ENCODE measurements at places on chromosomes 12 and 14. TPM values are rescaled to one million over a fixed set of nuclear protein-coding genes. Genes with fewer than 3 reads are reported as not detected.

The NPAS3 gene
- 0.78 TPM for total RNA-seq

The BCL2L2 gene
- 73.2 TPM for total RNA-seq

The AMDHD1 gene
- total RNA-seq: 4.4 TPM

The MYBPC1 gene
- 0.66 TPM for total RNA-seq

The RASSF9 gene
- 1.3 TPM for total RNA-seq

The KIF26A gene
- 14.8 TPM for total RNA-seq

The KRT72 gene
- not detected for total RNA-seq

The TSPAN19 gene
- not detected for total RNA-seq

The NDUFB1 gene
- total RNA-seq: 186 TPM

- no peak for DNase-seq
Measured at GRCh38 chr12:26255893-26256645, 60.7 kb downstream of the SSPN start.

DNA sequence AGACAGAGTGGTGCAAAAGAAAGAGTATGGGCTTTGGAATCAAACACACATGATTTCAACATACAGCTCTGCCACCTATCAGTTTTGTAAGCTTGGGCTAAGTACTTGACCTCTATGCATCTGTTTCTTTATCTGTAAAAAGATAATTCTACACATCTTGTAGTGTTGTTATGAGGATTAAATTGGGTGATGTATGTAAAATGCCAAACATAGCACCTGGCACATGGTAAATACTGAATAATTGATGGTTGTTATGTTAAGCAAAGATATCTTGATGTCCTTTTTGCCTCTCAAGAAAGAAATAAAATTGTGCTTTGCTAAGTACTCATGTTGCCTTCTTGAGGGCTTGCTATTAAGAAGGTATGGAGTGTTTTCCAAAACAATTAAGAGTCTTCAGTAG is 2.3 kb upstream of the CSRP2 start:
- DNase-seq: no peak

DNA sequence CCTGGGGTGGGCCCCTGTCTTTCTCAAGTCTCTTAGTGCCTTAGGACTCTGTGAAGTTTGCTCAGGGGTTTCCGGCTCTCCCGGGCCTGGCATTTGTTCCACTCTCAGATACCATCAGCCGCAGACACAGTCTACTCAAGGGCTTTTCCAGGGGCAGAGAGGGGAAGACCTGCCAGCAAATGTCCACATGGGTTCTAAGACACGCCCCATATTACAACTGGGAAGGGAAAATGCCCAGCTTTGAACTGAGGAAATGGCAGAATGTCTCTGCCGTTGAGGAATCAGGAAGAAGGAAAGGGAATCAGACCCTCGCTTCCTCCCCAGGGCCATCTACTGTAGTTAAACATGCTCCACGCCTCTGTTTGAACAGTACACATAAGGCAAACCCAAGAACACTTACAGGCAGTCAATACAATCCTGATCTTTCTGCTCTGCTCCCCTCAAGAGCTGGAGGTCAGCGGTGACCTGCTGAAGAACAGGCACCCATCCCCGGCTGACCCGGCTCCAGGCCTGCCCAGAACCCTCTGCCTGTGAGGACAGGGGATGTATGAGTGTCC is 7.9 kb downstream of the CCDC85C start:
- peak; percentile 84 for DNase-seq

DNA sequence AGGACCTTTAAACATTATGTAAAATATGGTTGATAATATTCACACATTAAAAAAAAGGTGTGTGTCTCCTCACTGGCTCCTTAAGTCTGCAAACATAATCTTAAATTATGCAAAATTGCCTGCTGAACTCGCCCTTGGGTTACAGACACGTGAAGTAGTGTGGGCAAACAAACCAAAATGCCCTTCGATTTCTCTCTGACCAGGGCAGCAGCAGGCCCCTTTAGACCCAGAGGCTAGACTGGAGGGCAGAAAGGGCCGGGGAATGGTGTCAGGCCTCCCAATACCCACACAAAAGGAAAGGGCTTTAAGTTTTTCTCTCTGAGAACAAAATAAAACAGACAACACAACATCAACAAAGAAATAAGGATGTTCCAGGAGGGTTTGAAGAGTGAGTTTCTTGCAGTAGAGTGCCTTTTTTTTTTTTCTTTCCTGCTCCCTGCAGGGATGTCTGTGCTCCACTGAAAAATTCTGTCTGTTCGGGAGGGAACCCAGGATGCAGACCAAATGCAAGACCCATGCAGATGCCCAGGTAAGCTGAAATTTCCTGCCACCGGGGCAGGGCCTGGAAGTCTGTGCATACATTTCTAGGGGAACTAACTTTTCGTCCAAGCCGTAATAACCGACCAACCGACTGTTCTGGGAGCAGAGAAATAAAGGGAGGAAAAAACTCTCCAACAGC is 1.7 kb downstream of the TBX3 start:
- DNase-seq: no peak

DNA sequence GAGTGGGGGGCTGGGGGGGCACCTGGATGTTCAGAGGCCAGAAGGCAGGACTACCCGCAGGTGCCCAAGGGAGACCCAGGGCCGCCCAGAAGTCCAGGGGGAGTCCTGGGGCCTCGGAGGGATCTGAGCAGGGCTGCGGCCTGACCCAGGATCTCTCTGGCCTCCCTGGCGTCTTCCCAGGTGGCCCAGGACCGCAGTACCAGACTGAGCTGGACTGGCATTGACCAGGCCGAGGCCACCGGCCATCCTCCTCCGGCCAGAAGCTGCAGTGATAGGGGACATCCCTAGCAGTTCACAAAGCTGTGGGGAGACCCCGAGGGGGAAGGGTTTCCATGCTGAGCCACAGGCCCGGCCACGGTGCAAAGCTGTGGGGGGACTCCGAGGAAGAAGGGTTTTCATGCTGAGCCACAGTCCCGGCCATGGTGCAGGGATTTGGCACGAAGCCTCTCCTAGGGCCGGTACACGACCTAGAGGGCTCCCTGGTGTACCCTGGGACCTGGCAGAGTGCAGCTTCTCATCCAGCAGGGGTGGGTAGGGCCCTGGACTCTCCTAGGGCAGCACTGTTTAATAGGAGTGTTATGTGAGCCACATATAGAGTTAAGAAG is 24.4 kb downstream of the FBRSL1 start:
- DNase-seq: peak; percentile 80

DNA sequence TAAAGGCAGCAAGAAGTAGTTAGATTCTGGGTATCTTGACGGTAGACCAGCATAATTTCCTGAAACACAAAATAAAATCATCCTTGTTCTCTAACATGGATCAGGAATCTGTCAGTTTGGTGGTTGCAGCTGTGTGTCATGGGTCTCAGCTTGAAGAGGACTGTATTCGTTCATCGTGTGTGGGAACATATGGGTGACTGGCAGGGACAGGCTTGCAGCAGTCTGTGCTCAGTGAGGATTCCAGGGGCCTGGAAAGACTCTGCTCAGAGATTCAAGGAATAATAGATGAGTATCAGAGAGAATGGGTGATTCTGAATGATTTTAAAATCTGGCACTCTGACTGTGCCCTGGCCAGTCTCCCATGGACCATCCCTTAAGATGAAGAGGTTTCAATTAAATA is 421.6 kb downstream of the APAF1 start:
- no peak for DNase-seq

GRCh38 chr12:60100852-60101251 is 505.0 kb downstream of the SLC16A7 start:
- no peak for DNase-seq

DNA sequence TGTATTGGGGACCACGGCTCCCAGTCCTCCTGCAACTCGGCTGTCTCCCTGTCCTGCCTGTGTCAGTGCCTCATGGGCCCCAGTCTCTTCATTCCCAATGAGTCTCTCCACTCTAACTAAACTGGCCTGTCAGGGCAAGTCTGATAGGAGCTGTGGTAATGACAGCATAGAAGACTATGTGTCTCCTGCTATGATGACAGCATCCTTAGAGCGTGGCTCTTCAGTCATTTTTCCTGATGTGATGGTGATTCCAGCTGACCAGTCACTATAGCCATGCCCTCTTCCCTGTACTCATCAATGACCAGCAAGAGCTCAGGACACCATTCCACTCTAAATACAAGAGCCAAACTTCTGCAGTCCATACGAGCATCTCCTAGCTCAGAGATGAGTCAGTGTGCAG is 339.8 kb downstream of the PCNX1 start:
- no peak for DNase-seq

- no peak for DNase-seq
Measured at GRCh38 chr14:28879573-28879996, 113.0 kb downstream of the FOXG1 start.

DNA sequence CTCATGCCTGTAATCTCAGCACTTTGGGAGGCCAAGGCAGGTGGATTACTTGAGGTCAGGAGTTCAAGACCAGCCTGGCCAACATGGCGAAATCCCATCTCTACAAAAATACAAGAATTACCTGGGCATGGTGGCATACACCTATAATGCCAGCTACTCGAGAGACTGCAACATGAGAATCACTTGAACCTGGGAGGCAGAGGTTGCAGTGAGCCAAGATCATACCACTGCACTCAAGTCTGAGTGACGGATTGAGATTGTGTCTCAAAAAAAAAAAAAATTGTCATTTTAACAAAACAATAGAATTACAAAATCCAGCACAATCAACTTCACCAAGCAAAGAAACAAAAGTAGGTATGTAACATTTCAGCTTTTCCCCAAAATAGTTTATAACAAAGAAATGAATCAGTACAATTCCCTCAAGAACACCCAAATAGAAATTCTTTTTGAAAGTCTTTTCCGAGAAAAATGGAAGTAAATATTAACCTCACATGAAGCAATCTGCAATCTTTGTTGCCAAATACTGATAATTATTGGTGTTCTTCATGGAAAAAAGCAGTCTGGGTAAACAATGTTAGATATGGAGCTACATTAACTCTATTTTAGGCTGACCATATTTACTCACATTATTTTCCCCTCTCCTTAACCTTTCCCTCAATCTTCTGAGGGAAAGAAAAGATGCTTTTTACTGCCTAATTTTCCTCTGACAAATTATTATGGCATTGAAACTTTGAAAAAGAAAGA is 165.9 kb upstream of the ATF7IP start:
- no peak for DNase-seq

DNA sequence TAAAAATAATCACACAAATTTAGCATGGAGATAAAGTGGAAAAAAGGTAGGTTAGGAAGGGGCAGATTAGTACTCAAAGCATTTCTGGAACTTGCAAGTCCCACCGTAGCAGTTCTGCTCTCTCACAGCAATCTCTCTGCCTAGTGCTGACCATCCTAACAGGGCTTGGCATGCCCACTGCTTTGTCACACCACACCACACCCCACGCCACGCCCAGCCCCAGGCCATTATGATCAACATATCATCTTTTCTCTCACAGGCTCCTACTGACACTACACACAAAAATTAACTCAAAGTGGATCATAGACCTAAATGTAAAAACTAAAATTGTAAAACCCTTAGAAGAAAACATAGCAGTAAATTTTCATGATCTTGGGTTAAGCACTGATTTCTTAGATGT is 273.7 kb downstream of the DAD1 start:
- DNase-seq: no peak

- no peak for DNase-seq
Measured at GRCh38 chr12:58086930-58087329, 145.6 kb downstream of the ATP23 start.

GRCh38 chr12:89750389-89751351 is 42.0 kb upstream of the ATP2B1 start:
- DNase-seq: no peak

DNA sequence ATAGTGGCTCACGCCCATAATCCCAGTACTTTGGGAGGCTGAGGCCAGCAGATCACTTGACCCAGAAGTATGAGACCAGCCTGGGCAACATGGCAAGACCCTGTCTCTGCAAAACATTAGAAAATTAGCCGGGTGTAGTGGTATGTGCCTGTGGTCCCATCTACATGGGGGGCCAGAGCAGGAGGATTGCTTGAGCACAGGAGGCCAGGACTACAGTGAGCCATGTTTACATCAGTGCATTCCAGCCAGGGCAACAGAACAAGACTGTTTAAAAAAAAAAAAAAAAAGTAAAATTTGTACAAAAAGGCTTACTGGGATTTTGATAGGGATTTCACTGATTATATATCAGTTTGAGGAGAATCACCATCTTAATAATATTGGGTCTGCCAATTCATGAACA is 7.8 kb downstream of the HCFC2 start:
- no peak for DNase-seq

DNA sequence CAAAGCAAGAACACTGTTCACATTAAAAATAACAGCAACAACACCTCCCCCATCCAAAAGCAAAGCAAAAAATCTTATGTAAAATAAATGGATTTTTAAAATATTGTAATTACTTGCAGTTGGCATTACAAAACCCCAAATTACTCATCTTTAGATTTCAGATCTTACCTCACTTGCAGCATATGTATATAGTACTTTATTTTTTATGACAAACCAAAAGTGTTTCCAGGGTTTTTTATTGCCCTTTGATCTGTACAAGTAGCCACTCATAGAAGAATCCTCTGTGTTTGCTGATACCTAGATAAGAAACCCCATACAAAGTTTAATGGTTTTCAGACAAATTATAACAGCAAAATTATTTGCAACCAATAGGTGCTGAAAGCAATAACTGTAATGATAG is 12.2 kb upstream of the NR2C1 start:
- no peak for DNase-seq

Measured in body of pancreas (tissue), 4 donors.